ENCODE measurements at places on chromosomes 1 and 21.

DNA sequence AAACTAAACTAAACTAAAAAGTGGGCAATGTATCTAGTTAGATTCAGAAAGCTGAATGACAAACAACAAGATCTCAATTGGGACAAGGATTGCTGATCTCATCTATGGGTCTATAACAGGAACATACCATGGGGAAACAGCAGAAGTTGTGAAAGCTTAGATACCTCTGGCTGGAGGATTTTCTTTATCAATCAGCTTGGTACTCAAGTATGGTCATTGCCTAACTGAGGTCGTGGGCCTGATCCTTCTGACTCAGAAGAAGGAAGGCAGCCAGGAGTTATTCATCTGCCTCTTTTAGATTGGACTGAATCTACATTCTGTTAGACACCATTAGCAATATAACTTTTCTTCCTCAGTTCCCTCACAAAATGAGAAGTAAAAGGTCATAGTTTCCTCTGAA lies 39.7 kb downstream of the DNTTIP2 start:
- DNase-seq, result no peak

DNA sequence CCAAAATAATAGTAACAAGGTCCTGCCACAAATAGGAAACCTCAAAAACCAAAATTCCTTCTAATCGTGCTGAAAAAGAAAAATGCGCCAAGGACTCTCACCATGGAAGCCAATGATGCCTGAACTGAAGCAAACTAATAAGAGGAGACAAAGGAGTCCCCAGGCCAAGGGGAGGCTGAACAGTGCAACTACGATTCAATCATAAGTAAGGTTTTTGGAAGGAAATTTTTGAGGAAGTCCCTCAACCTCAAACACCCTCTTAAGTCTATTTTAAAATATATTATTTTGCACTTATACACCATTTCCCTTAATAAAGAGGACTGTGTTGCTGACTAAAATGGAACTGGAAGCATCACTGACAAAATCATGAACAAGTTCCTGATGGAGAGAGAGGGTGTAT lies 1.7 kb upstream of the ARHGAP29 start:
- no peak for DNase-seq

GRCh38 chr1:54064299-54064698 lies 10.9 kb downstream of the TCEANC2 start:
- DNase-seq, result no peak

DNA sequence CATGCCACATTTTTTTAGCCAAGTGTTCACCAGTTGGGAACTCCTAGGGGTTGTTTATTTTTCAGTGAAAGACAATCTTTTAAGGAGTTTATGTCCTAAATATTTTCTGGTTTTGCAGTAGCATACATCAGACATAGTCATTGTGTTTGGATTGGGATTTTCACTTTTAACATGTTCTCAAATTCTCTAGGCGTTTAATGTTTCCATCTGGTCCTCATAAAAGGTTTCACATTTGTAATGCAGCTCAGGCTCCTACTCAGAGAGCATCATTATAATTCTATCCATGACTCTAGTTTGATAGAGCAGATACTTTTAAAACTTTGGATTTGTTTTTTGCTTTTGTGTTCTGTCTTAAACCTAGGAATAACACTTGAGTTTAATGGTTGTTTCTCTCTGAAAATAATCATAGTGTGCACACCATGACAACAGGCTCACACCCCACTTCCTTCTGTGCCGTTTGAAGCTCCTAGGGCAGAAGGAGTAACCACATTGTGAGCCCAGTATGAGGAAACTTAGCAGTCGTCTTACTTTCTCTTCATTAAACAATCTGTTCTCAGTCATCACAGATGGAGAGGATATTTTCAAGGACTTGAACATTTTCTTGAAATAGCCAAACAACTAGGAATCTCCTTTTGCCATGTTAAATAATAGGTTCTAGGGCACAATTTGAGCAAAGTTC lies 219.6 kb downstream of the PDE4B start:
- DNase-seq, result peak; percentile 9

DNA sequence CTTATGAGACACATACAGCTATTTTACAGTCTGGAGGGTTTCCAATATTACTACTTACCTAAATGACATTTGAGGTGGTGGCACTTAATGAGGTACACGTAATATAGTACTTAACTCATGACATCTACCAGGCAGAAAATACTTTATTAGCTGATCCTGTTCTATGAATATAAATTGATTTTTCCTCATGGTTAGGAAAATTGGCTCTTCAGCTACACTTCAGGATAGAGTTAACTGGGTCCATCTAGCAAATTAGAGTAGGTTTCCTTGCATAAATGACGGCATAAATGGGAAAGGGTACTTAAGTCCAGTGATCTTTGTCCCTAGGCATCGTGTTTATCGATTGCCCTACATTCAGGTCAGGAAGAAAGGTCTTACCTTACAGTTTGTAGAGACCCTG lies 988.8 kb upstream of the TMPRSS15 start:
- no peak for DNase-seq

- no peak for DNase-seq
Measured at GRCh38 chr1:241118049-241118448, 239.0 kb downstream of the RGS7 start.

DNA sequence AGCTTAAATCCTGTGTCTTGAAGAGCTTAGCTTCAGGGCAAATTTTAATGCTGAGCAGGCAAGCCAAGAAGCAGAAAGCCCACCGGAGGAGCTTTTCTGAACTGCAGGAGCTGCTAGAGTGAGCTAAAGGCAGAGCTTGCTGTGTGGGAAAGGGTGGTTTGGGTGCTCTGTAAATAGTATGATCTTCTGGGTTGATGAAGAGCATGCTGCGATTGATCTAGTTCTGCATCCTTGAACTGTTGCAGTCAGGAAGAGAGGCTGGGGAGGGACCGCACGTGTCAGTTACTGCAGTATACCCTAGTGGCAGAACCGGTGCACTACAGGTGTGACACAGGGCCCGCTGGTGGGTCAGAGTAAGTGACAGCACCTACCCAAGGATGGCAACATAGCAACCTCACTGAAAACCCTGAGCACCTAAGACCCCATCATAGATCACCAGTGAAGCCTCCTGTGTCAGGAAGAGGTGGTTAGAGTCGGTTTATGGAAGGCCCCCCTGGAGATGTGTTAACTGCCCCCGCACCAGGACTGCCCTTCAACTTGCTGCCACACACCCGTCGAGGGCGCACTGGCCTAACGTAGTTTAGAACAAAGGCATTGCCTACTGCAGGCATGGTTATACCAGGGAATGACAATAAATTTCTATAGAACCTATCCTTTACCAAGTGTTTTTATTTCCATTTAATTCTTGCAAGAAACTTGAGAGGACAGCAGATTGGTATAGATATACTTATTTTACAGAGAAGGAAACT lies 146.0 kb upstream of the KIAA0040 start:
- peak; percentile 16 for DNase-seq

DNA sequence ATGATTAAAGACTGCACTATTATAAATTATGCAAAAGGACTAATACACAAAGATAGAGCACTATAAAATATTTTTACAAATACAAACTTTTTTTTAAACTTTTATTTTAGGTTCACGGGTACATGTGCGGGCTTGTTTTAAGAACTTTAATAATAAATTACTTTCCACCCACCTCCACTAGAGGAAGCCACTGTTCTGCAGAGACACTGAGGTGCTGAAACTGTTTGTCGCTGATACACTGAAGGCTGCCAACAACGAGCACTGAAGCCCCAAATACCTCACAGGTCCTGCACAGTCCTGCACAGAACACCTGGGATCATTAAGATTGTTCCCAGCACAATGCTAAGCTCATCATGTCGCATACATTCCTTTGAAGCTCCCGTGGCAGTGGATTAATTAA lies 19.9 kb downstream of the COA6 start:
- peak; percentile 46 for DNase-seq

DNA sequence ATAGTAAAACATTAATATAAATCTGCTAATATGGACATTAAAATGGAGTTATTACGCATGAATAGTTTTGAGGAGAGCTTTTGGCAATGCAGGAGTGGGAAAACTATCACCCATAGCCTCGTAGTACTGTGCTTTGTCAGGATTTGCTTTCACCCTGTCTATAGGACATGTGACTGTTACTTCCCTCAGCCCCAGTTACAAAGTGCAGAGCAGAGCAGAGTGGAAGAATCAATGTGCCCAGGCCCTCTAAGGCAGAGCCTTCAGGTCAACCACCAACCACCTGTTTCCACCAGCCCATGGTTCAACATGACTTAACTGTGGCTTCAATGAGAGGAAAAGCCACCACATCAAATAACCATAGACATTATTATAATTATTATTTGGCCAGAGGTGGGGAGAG lies 68.9 kb upstream of the C8B start:
- no peak for DNase-seq

GRCh38 chr1:109793486-109794318 lies 30.0 kb upstream of the EPS8L3 start:
- peak; percentile 42 for DNase-seq

GRCh38 chr1:27594564-27595510 lies 9.1 kb downstream of the AHDC1 start:
- no peak for DNase-seq

- no peak for DNase-seq
Measured at GRCh38 chr1:192766876-192767275, 42.0 kb upstream of the RGS2 start.

DNA sequence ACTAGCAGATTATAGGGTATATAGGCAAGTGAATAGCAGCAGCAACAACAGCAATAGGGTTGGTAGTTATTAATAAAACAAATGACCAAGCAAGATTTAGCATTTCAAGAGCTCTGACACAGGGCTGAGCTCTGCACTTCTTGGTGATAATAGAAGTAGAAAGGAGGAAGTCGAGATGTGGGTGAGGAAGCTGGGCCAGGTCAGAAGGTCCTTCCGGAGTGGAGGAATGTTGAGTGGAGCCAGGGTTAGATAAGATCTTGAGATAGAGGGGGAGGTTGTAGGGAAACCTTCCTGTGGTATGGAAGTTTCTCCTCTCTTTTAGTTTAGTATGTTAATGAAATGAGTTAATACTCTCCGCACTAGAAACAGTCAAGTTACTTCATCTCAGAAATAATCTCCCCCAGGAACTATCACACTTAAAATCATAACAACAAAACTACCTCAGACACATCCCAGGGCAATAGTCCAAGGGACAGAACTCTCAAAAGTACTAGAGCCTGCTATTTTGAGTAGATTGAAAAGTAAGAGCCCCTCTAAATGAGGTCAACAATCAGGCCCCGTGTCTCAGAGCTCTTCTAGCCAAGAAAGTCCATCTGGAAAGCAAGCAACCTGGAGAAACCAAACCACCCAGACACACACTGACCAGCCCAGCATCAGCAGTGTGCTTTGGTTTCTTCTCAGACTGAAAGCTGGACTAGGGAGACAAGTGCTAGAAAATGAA lies 45.4 kb upstream of the ATP1B1 start:
- no peak for DNase-seq

DNA sequence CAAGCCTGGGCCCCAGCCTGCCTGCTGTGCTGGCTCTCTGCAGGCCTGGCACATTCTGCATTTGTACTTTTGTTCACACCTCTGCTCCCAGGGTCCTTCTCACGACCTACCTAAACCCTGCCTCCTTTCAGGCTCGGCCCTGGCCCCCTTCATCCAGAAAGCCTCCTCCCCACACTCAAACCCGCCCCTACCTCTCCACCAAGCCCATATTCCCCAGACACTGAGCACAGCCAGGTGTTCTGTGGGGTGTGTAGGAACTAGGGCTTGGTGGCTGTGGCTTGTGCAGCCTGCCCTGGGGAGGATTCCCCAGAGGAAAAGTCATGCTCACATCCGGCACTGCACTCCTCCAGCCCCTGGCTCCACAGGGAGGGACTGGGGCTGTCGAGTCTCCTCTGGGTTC lies 8.2 kb upstream of the MIXL1 start:
- DNase-seq, result no peak

DNA sequence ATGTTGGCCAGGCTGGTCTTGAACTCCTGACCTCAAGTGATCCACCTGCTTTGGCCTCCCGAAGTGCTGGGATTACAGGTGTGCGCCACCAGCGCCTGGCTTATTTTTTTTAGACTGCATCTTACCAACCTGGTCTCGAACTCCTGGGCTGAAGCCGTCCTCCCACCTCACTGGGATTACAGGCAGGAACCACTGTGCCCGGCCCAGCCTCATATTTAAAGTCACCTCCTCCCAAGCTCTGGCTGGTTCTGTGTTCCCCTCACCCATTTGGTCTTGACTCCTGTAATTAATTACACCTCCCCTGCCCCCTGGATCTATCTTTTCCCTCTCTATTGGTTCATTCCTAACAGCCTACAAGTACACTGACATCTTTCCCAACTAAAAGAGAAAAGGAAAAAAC lies 1.7 kb upstream of the EXOSC10 start:
- DNase-seq, result no peak

- no peak for DNase-seq
Measured at GRCh38 chr1:33828654-33829053, 35.2 kb upstream of the HMGB4 start.

GRCh38 chr1:102872526-102872925 lies 235.8 kb downstream of the COL11A1 start:
- DNase-seq, result no peak

- DNase-seq, result no peak
Measured at GRCh38 chr1:169363046-169363730, 4.4 kb downstream of the NME7 start.

- no peak for DNase-seq
Measured at GRCh38 chr1:236471653-236472052, 52.1 kb upstream of the LGALS8 start.

DNA sequence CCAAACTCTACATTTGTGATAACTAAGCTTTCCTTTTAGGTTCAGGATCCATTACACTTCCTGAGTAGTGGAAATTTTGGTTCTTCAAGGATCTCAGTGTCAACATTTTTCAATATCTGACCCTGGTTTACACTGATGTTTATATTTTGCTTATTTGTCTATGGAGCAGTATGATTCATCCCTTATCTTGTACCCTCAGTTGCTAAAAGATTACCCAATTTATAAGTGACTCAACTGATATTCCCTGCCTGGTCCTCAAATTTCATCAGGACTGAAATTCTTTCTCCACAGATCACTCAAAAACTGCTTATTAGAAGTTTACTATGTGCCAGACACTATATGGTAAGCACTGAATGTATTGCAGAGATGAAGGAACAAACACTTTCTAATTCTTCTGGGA lies 139.1 kb upstream of the CHRM3 start:
- DNase-seq, result no peak

DNA sequence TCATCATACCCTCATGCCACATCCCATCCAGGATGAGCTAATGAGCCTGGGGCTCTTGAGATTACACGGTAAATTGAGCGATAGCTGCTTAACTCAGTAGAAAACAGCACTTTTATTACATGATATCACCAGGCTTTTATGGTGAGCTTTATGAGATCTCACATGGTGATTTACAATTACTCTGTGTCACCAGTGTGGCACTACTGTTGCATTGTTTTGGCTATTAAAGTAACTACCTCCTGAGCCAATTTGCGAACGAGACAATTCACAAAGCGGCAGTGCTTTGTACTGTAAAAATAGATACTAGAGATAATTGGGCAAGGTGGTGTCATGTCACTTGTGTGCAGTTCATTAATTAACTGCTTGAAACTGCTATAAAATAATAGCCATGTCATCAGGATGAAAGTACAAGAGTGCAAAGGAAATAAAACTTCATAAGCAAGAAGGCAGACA lies 767.7 kb upstream of the ADGRL2 start:
- no peak for DNase-seq

Data from CD4-positive, CD25-positive, alpha-beta regulatory T cell (primary cell).